ENCODE measurements at places on chromosomes 5 and 9.

- DNase-seq = no peak
These were observed 75.4 kb upstream of the GDNF start for GRCh38 chr5:37915097-37915736.

GRCh38 chr5:174300118-174300940 is 254.8 kb downstream of the NSG2 start:
- DNase-seq = no peak

DNA sequence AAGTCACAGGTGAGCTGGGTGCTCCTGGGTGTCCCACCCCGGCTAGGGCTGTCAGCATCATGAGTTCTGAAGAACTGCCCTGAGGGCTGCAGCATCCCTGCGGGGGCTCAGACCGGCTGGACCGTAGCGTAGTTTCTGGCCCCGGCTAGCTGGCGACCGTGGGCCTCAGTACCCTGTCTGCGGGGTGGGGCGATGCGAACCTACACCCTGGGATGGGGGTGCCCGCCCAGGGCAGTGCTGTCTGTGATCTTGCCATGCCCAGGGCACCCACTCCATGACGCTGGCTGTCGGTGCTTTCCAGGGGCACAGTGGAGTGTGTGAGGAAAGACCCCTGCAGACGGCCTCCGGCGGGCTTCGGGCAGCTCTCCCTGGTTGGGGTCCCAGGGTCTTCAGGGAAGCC is 66.5 kb upstream of the IRX4 start:
- no peak for DNase-seq

DNA sequence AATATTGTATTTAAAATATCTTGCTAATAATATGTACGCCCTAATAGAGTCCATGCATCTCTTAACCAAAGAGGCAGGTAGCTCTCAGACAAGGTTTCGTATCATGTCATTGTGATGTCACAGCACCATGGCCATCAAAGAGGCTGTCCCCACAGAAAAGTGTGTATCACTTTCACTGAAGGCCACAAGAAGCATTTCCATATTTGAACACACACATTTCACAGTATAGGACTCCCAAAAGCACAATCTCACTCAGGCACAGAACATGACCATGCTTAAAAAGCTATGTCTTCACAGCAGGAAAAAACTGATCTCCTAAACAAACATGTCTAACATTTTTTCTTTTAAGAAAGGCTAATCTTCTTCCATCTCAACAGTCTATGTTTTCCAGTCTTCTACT is 133.8 kb downstream of the DENND1A start:
- DNase-seq = no peak

- no peak for DNase-seq
These were observed 27.2 kb downstream of the NEUROG1 start for GRCh38 chr5:135508496-135509005.

GRCh38 chr5:38714240-38714639 is 131.6 kb upstream of the OSMR start:
- no peak for DNase-seq

- no peak for DNase-seq
These were observed 129.7 kb upstream of the MAP3K1 start for GRCh38 chr5:56685503-56686217.

GRCh38 chr5:149420545-149421371 is 41.7 kb upstream of the IL17B start:
- DNase-seq = no peak

DNA sequence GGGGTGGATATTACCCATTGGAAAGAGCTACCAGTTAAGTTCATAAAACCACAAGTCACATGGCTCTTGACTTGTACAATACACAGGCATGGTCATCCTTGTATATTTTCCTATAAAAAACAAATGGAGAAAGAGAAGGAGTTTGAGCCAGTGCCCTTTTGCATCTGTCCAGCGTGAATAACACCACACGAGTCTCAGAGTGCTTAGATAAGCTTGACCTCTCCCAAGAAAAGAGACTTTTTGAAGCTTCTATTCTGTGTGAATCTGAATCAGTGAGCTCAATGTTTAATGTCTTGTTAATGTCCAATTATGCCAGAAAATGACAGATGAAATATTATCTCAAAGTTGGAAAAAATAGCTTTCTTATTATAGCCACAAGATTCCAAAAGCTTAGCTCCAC is 30.9 kb upstream of the LPAR1 start:
- no peak for DNase-seq

DNA sequence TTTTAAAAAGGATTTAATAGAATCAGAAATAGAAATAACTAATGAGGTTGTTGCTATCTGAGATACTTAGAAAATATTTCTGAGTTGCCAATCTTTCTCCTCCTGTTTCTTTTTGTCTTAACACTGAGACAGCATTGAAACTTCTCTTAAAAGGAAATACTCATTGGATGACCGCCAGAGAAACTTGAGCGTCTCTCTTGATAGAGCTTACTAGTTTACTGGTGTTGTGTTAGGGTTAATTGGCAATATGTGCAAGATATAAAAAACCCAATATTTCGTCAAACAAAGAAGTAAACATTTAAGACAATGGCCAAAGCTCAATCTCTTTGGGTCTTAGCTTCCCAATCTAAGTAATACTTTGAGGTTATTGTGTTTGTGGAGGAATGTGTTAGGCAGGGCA is 176.4 kb upstream of the CHD1 start:
- DNase-seq = no peak

DNA sequence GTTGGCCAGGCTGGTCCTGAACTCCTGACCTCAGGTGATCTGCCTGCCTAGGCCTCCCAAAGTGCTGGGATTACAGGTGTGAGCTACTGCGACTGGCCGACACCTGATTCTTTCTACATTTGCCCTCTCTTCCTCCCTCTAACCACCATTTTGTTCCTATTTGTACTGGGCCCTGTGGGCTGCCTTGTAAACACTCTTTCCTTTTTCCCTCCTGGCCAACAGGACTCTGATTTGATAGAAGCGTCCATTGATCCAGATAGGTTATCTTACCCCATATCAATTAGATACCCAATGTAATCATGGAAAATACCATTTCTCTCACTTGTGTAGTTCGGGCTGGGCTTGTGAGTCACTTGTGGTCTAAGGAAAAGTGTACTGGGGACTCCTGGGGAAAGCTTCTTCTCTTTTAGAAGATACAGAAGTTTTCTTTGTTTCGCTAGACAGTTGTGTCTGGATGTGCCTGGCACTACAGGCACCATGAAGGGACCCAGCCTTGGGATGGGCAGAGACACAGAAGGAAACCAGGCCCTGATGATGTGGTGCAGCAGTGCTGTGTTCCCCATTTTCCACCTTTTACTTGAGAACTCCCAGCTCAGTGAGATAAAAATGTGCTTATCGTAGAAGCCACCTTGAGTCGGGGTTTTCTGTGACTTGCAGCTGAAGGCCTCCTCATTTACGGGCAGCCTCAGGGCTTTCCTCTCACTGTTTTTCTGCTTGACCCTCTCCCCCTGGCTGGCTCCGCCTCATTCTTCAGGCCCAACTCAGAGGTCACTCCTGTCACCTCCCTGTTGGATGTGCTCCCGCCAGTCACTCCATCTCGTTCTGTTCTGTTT is 32.8 kb upstream of the CPEB4 start:
- DNase-seq = no peak

- no peak for DNase-seq
These were observed 303.6 kb downstream of the SPOCK1 start for GRCh38 chr5:137195483-137195882.

DNA sequence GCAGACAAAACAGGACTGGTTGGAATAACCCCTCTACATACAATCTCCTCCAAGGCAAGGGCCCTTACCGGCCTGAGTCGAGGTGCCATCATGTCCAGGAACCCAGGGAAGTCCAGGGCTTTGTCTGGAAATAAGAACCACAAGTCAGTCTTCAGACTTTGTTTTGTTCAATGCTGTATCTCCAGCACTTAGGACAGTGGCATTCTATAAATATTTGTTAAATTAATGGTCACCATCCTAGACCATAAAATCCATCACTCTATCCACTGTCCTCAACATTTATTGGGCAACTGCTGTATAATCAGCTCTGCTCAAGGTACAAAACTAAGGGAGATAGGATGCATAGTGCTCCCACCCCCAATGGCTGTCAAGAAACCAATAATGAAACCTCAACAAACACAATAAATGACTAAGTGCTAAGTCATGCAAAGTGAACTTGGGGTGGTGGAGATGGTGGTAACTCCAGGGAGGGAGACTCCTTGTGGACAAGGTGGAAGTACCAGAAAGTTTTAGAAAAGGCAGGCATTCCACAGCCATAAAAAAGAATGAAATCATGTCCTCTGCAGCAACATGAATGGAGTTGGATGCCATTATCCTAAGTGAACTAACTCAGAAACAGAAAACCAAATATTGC is 5.0 kb downstream of the RELL2 start:
- DNase-seq = no peak

DNA sequence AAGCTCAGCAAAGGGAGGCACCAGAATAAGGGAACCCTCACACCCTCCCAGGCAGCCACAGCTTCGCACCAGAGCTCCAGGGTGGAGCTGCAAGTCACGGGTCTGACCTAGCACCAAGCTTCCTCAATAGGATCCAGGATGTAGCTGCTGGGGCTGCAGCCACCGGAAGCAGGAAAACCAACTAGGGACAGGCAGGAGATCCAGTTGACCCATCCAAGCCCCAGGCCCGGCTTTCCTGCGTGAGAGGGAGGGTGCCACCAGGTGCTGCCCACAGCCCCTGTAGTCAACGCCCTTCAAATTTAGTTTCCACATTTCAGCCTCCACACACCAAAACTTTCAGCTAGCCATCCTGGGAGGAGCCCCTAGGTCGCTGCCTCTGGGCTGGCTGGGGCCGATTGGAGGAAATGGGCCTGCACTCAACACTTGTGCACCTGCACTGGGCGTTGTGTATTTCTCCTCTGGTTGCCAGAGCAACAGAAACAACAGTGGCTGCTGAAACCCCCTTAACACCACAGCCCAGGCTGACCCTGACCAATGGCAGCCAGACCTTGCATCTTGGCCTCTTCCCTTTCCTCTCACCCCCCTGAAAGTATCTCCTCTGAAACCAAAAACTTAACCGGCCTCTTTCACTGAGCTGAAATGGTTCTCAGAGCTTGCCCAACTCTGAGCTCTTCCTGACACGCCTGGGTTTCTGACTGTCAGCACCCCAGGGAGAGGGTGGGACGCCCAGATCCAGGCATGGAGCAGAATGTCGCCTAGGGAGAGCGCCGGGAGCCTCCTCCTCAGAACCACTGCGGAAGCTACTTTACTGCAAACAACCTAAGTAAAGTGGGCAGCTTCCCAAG is 226.5 kb upstream of the MAP3K1 start:
- DNase-seq = no peak

DNA sequence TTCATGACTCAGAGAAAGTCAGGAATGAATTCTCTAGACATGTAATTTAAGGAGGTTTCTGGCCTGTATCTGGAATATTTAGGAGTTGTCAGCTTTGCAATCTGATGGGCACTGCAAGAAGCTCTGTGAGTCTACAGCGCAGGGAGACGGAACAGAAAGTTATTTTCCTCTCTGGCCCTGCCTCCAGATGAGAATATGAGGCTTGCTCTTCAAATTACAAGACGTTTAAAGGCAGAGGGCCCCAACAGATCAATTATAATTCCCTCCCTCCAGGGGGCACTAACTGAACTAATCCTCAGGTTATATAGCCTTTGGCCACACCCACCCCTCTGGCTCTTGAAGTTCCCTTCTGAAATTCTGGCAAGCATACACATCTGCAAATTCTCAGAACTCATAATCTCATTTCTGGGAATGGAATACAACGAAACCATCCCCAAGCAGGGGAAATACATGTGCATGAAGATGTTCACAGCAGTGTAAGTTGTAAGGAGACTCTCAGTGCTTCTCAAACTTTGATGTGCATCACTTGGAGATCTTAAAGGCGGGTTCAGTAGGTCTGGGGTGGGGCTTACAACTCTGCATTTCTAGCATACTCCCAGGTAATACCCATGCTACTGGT is 307.6 kb downstream of the CWC27 start:
- DNase-seq = no peak

- DNase-seq = no peak
These were observed 19.8 kb downstream of the SLC6A18 start for GRCh38 chr5:1244976-1245375.

DNA sequence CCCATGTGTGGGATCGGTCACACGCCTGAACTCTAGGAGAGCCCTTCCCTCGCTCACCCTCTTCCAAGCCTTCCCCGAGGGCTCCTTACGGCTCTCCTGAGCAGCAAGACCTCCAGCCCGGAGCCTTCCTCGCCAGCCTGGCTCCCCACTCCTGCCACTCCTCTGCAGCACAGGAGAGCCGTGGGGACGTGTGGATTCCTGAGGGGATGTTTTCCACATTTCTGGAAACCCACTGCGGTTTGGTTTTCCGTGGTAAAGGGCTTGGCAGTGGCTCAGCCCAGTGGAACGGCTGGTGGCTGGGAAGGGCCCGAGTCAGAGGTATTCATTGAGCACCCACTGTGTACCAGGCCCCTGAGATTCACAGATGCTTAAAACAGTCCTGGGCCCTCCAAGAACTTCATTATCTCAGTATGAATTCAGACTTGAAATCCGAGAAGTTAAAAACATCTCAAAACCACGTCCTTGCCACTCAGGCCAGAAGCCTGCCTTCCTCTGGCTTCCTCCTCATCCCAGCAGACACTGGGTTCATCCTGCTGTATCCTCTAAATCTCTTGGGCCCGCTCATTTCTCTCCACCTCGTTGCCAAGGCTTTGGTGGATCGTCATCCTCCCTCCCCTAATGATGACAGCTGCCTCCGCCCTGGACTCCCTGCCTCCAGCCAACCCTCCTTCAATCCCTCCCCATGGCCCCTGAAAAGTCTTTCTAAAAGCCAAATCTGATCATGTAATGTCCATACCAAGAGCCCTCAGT is 109.6 kb downstream of the FGF18 start:
- DNase-seq = no peak

DNA sequence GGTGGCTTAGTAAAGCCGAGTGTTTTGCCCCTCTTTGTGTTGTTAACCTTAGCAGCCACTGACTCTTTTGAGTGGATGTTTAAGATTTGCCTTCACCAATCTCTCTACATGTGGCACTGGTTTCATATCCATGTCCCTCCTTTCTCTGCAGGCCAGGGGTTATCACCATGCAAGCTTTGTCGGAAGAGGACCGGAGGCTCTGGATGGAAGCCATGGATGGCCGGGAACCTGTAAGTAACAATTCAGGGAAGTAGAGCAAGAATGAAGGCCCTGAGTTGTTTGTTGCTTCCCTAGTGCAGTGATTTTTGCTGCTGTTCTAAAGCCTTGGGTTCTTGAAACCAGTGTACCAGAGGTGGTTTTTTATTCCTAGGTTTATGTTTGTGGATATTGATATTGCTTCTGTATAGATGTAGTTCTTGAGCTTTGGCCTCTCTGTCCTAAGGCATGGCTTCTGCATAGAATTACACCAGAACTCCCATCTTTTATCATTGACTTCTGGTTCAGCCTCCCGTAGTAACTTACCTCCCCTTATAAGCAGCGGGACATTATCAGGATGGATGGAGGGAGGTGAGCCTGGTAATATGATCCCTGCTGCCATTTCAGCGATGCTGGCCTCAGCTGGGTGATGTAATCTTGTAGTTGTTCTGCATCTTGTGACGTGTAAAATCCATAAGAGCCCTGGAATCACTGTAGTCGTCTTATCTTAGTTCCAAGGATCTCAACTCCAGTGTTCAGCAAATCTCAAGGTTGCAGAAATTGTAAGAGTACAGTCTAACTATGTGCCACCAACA is 161.9 kb downstream of the ARHGAP26 start:
- no peak for DNase-seq
